ENCODE measurements at places on chromosomes 12 and 14.
A peak's percentile ranks its signal among the peaks of the same experiment; 100 is the strongest.

- DNase-seq: no peak
Measured at GRCh38 chr12:116919247-116919661, 8.5 kb downstream of the FBXW8 start.

GRCh38 chr12:57753756-57754337 is 1.1 kb upstream of the MARCHF9 start:
- DNase-seq: no peak

- DNase-seq: no peak
Measured at GRCh38 chr14:63193236-63193635, 11.0 kb upstream of the RHOJ start.

- peak; percentile 56 for DNase-seq
Measured at GRCh38 chr12:20950248-20950647, 139.7 kb downstream of the SLCO1B3 start.

- peak; percentile 60 for DNase-seq
Measured at GRCh38 chr14:55097881-55098560, 31.0 kb upstream of the LGALS3 start.

GRCh38 chr14:61184112-61184511 is 97.0 kb downstream of the TMEM30B start:
- DNase-seq: no peak

GRCh38 chr12:31009976-31010375 is 63.7 kb upstream of the DDX11 start:
- no peak for DNase-seq

DNA sequence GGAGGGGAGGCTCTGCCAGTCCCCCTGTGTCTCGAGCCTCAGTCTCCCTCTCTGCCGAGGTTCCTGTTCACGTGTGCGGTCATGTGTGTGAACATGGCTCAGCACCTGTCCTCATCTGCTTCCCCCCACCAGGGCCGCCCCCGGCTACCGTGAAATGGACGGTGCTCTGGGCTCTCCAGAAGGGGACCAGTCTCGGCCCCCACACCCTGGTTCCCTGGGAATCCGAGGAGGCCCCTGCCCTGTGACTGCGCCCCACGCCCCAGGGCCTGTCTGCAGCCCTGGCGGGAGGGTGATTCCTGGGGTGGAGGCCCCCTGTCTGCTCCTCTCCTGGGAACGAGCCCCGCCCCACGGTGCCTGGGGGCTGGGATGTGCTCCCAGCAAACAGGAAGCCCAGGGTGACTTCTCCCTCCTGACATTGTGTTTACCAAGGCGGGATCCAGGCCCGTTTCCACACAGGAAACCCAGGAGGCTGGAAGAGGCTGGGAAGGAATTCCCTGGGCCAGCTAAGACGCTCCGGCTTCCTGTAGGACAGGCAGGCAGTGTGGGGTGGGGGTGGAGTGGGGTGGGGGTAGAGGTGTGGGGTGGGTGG is 46.6 kb downstream of the KIF26A start:
- peak; percentile 6 for DNase-seq

GRCh38 chr12:104865080-104865479 is 93.0 kb downstream of the SLC41A2 start:
- no peak for DNase-seq

GRCh38 chr12:119989731-119990381 is 820 bp downstream of the BICDL1 start:
- DNase-seq: peak; percentile 80

GRCh38 chr12:21301-22189 is 45.0 kb upstream of the IQSEC3 start:
- DNase-seq: no peak

Measured in HT-29 (cell line).